ENCODE measurements at places on chromosomes 13 and 19.

DNA sequence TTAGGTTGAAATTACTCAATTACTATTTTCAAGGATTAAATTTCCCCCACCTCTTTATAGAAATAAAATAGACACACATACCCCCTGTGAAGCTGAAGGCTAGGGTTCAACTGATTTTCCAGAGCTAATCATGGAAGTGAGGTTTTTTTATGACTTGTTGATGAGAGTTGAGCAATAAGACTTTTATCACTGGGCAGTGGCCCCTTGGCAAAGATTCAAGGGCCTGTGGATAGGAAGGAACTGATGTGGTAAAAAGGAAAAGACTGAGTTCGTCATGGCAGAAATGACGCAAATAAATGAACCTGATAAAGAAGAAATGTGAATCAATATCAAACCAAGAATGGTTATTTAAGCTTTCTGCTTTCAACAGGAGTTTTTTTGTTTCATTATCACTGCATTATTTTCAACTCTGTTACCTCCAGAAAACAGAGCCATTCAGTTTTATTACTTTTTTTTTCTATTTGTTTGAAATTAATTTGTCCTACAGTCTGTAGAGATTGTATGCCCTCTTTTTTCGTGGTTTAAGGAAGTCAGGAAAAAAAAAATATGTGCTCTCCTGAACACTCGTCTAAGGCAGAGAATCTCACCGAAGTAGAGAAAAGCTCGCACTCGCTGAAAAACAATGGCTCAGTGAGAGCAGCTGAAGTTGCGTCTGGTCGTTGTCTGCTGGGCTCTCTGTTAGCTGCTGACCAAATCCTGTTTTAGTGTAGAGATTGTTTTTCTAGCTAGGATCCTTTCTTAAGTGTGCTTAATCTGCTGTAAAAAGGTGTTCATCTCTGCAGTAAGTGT lies 38.9 kb downstream of the STOML3 start:
- no peak for DNase-seq

DNA sequence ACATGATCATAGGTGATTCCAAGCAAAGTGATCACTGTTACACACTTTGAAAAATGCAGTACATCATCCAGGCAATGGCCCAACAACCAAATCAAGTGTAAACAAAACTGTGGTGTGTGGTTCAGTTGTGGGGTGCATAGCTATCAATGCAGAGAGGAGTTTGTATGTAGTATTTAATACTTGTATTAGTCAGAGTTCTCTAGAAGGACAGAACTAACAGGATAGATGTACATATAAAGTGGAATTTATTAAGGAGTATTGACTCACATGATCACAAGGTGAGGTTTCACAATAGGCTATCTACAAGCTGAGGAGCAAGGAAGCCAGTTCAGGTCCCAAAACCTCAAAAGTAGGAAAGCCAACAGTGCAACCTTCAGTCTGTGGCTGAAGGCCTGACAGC lies 249.3 kb upstream of the HTR2A start:
- DNase-seq: no peak

- DNase-seq: no peak
Measured at GRCh38 chr13:36713887-36714286, 40.1 kb downstream of the SERTM1 start.

DNA sequence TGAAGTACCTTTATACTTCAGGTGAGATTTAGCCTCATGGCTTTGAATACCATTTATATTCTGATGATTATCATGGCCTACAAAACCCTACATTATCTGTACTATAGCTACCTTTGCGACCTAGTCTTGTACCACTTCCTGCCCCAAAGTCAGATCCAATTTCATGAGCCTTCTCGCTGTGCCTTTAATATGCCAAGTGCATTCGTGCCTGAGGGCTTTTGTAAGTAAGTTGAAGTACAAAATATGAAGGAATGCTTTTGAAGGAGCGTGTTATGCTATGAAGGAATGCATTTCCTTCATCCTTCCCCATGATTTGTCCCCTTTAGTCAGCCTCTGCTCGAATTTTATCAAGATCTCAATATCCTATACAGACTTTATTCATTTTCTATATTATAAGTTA lies 9.2 kb upstream of the RASL11A start:
- DNase-seq: no peak

DNA sequence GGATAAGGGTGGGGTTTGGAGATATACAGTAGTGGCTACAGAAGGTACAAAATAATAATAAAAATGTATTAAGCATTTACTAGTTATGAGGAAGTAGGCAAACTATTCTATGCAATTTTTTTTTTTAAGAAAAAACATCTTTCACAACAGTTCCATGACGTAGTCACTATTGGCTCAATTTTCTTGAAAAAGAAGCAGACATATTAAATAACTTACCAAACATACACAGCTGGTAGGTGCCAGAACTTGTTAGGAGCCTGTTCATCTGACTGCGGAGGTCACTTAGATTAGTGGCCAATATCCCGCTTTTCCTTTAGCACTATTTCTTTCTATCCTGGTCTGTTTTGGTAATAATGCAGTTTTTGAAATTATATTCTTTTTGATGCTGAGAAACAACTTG lies 593.5 kb downstream of the KCTD12 start:
- no peak for DNase-seq

DNA sequence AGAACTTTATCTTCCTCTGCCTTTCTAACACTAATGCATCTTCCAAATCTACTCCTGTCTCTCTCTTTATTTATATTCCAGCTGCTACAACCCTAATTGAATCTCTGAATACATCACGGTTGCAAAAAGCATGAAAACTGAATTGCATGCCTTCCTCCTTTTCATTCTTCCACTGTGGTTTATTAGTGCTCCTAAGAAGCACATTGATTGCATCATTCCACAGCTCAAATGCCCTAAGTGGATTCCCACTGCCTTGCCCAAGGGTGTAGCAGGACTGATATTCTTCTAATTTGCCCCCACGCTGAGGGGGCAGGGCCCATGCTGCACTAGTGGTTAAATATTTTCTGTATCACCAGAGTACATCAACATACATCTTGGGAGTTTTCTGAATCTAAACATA lies 640.8 kb downstream of the EFNB2 start:
- no peak for DNase-seq

DNA sequence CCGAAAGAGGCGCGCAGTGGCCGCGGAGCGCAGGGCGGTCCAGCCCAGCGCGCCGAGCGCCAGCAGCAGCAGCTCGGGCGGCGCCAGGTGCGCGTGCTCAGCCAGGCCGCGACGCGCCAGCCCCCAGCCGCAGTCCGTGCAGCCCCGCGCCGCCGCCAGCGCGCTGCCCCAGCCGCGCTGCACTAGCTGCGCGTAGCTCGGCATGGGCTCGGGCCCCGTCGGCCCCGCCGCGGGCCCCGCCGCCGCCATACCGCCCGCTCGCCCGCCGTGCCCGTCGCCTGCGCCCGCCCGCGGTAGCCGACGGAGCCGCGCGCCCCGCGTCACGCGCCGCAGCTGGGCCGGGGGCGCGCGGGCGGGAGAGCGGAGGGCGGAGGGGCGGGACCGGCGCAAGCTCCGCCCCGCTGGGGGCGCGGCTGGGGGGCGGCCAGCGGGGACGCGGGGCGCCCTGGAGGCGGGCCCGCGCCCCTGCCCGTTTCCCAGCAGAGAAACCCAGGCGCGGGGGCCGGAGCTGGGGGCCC lies at the start of gene CERS1:
Gene CERS1, minus strand, starts transcription at position 335 of the 518 bp plus-strand sequence. Its CDS starts 86 bp downstream, at position 249.
- DNase-seq: no peak

DNA sequence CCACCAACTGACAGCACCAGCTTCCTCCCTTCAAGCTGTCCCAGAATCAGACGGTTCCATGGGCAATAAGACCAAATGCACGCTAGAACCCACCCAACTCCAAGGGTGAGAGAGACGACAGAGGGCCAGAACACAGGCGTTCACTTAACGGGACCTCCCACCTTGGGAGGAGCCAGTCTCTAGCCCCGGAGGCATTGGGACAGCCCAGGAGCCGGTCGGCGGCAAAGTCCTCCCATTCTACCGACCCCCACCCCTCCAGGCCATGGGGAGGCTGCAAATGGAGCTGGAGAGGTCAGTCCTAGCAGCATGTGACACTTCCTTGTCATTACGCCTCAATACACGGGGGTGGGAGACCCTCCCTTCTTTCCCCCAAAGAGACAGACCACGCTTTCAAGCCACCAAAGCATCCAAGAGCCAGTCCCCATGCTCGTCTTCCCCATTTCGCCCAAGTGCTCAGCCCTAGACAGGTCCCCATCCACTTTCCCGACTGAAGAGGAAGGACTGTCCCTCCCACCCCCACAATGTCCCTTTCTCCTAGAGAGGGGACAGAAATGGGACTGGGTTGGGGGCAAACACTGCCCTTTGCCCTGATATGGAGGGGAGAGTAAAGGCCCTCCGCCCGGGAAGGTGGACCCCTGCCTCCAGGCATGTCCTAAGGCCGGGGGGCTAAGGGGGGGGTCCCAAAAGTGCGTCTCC lies 964 bp downstream of the KHSRP start:
- DNase-seq: no peak

- DNase-seq: no peak
Measured at GRCh38 chr13:113532156-113532806, 41.8 kb upstream of the DCUN1D2 start.

- DNase-seq: no peak
Measured at GRCh38 chr19:13748169-13748828, 16.0 kb upstream of the MRI1 start.

DNA sequence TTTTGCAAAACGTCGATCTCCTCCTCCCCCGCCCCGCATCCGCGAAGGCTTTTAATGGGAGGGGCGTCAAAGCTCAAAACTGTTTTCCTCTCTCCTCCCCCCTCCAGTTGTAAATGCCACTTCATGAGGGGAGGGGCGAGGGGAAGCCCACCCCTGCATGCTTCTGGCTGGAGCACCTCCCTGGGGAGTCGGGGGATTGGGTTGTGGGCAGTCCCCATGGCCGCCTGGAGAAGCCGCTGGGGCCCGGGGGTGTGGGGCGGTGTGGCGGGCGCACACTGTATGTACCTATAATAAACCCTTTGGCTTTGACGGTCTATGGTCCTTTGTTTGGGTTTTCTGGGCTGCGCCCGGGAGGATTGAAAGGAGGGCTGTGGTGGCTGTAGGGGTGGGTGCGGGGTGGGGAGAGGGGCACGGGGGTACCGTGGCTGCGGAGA lies 505 bp upstream of the SHKBP1 start:
- no peak for DNase-seq

GRCh38 chr13:46097015-46097414 lies 7.8 kb downstream of the CPB2 start:
- DNase-seq: no peak

- DNase-seq: no peak
Measured at GRCh38 chr19:937259-937694, 11.4 kb downstream of the ARID3A start.

- no peak for DNase-seq
Measured at GRCh38 chr13:59793107-59793506, 370.6 kb downstream of the DIAPH3 start.

DNA sequence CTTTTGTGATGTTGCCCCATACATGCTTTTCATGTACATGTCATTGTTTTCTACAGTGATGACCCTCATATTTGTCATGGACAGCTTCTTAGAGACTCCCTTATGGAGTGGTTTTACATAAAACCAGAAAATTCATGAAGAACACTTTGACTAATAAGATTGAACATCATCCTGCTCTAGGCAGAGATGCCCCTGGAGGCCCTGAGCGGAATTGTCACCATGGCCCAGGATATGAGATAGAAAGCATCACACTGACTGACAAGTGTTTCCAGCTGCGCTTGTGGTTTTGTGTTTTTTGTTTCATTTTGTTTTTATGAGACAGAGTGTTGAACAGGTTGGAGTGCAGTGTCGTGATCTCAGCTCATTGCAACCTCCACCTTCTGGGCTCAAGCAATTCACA lies 22.2 kb downstream of the ZNF701 start:
- no peak for DNase-seq

GRCh38 chr19:44738603-44739558 lies 9.6 kb upstream of the BCL3 start:
- no peak for DNase-seq

GRCh38 chr19:2361246-2362045 lies 1.4 kb downstream of the TMPRSS9 start:
- no peak for DNase-seq

- no peak for DNase-seq
Measured at GRCh38 chr13:44540761-44541434, 35.2 kb downstream of the TSC22D1 start.

All from NCI-H2107 (cell line).